ENCODE measurements at places on chromosomes 4 and X.
A peak's percentile ranks its signal among the peaks of the same experiment; 100 is the strongest.

- DNase-seq, result no peak
Measured at GRCh38 chr4:188455062-188455752, 316.0 kb downstream of the TRIML1 start.

GRCh38 chr4:38983787-38984598, 48.2 kb downstream of the TMEM156 start:
- DNase-seq, result no peak

GRCh38 chrX:15911734-15912550, 57.3 kb upstream of the AP1S2 start:
- DNase-seq, result no peak

GRCh38 chr4:22473268-22473667, 42.6 kb downstream of the ADGRA3 start:
- no peak for DNase-seq

DNA sequence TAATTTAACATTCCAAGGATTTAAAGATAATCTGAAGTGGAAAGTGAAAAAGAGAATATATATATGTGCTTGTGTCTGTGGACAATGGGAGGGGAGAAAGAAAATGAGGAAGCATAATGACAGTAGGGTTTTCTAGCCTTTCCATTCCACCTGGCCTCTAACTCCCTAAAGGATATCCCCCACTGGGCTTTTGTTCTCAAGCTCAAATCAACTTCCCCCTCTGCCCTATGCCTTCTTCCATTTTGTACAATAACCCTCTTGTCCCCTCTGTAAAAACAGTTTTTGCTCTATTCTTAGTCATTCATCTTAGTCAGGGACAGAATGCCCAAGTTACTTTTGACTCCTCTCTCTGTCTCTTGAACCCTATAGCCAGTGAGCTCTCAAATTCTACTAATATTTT, 23.6 kb downstream of the ANTXR2 start:
- DNase-seq, result no peak

GRCh38 chr4:94411296-94411695, 40.4 kb upstream of the PDLIM5 start:
- no peak for DNase-seq

- DNase-seq, result peak; percentile 87
Measured at GRCh38 chr4:112145326-112145789, at the start of gene FAM241A. Gene FAM241A, plus strand, starts transcription at chr4:112145454. Its CDS starts 127 bp downstream, at chr4:112145581.

DNA sequence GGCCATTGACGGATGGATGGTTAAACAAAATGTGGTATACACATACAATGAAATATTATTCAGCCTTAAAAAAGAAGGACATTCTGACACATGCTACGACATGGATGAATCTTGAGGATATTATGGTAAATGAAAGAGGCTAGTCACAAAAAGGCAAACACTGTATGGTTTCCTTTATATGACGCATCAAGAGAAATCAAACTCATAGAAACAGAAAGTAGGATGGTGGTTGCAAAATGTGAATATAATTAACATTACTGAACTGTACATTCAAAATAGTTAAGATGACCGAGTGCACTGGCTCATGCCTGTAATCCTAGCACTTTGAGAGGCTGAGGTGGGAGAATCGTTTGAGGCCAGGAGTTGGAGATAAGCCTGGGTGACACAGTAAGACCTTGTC, 9.5 kb upstream of the CASK start:
- DNase-seq, result no peak

DNA sequence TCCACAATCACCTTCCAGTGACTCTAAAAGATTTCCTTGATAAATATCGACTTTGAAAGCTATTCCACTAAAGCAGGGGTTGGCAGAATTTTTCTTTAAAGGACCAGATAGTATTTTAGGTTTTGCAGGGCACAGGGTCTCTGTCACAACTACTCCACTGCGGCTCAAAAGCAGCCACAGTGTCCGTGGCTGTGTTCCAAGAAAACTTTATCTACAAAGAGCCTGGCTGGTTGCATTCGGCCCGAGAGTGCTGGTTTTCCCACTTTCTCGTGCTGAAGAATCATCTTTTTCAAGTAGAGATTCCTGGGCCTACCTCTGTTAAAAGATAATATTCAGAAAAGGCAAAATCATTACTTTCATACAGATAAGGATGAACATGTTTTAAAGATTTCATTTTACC, 55.6 kb downstream of the TSPAN7 start:
- no peak for DNase-seq

DNA sequence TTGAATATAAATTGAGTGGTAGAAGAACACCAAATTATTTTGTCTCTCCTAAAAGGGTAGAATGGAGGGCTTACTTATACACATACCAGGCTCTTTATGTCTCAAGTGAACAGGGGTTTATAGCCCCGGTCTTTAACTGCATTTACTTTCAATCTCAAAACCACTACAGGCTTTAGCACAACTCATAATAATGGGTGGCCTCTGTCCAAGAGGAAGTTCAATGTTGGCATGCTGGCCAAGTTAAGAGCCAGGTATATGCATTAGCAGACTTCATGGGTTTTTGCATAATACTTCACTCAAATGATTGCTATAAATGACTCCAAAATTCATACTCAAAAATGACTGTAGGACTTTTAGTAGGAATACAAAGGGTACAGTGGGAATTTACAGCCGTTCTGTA, 118.5 kb upstream of the OTUD4 start:
- no peak for DNase-seq

DNA sequence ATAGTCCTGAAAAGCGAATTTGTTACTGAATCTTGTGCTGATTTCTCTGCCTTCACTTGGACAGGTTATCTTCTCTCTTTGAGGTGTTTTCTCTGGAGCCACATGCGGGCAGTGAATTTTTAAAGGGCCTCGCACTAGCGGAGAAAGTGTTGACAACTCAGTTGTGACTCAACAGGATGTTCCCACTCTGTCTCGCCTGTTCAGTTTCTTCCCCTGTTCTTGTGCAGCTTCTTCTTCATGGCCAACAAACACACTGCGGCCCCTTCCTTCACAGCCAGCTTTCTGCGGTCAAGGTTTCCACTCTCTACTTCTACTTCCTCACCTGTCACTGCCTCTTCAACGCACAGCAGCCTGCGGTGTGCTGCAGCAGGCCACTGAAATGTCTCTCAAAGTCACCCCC, 1.1 kb upstream of the SHROOM4 start:
- no peak for DNase-seq

DNA sequence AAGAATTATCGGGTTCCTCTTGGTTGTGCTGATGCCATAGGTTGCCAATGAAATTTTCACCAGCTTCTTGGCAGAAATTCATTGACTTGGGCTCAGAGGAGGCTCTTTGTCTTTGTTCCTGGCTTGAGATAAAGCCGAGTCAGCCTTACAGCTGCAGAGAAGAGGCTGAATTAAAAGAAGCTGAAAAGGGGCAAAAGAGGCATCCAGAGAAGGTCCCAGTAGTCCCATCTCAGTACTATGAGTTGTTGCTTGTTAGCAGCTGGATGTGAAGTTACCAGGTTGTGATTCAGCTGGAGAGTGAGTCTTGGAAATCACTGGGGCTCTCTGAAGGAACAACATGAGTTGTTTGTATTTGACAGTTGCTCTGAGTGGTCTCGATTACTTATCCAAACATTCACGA, 59.7 kb downstream of the SMAD1 start:
- no peak for DNase-seq

GRCh38 chr4:169621731-169622492, 1.5 kb downstream of the CLCN3 start:
- DNase-seq, result peak; percentile 40

DNA sequence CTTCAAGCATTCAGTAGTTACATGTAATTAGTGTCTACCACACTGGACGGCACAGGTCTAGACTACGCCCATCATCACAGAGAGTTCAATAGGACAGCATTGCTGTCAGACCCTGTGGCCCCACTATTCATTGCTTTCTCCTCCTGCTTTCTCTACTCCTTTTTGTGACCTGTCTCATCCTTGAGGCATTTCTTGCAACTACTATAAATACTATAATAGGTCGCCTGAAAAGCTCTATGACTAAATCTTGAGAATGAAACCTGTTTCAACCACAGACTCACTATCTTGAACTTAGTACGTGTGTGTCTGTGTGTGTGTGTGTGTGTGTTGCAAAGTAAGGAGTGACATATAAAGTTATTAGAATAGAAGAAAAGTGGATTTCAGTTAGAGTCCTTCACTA, 252.9 kb upstream of the KLF3 start:
- DNase-seq, result no peak

- DNase-seq, result no peak
Measured at GRCh38 chr4:174707902-174708301, 121.1 kb downstream of the GLRA3 start.

GRCh38 chr4:168755598-168756477, 254.2 kb downstream of the CBR4 start:
- no peak for DNase-seq

GRCh38 chr4:184417802-184418511, 56.4 kb downstream of the IRF2 start:
- DNase-seq, result peak; percentile 80

DNA sequence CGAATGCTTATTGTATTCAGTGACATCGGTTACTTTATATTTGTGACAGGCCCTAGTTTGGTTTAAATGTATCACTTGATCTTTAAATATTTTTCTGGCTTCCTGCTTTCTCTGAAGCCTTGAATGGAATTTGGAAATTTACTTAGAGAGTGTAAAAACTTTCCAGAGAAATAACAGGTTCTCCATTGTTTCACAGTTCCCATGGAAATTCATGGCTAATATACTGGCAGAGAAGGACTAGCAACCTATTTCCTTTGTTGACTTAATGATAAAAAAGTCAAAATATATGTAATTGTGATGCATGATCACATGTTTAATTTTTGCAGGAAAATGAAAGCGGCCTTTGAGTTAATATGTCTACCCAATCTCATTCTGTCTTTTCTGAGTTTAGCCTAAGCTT, 13.2 kb downstream of the NEIL3 start:
- DNase-seq, result no peak

- no peak for DNase-seq
Measured at GRCh38 chrX:73266766-73267165, 52.1 kb upstream of the NAP1L2 start.

DNA sequence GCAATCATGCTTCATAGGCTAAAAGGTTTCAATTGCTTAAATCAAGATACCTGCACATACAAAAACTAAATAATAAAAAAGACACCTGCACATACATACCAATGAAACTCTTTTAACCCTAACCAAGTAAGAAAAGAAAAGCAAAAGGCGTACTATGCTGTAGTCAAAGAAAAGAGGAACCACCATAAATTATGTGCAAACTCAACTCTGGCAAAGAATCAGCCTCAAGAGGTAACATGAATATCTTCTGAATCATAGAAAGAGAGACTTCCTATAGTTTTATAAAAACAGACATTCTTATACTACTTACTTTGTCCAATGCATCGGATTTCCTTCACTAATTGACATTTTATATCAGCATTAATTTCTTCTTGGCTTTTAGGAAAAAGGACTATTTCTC, 29.3 kb downstream of the MMGT1 start:
- DNase-seq, result no peak

- no peak for DNase-seq
Measured at GRCh38 chr4:164930647-164931046, 46.8 kb downstream of the TRIM61 start.

- DNase-seq, result no peak
Measured at GRCh38 chrX:49054073-49054762, 4.6 kb upstream of the CCDC120 start.

- DNase-seq, result no peak
Measured at GRCh38 chr4:75596061-75596460, 34.3 kb downstream of the CDKL2 start.

GRCh38 chrX:34275699-34276098, 143.6 kb upstream of the FAM47A start:
- DNase-seq, result no peak

- no peak for DNase-seq
Measured at GRCh38 chrX:71236836-71237235, 13.8 kb downstream of the GJB1 start.

GRCh38 chrX:10656214-10656613, 35.8 kb upstream of the MID1 start:
- DNase-seq, result no peak

DNA sequence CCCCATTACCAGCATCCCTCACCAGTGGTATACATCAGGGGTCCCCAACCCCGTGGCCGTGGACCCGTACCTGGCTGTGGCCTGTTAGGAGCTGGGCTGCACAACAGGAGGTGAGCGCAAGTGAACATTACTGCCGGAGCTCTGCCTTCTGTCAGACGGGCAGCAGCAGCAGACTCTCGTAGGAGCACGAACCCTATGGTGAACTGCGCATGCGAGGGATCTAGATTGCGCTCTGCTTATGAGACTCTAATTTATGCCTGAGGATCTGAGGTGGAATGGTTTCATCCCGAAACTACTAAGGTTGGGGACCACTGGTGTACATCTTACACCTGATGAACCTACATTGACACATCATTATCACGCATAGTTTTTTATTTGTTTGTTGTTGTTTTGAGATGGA, 52.8 kb upstream of the DHX15 start:
- DNase-seq, result no peak

- DNase-seq, result no peak
Measured at GRCh38 chrX:134948333-134949241, 42.2 kb upstream of the SMIM10 start.

DNA sequence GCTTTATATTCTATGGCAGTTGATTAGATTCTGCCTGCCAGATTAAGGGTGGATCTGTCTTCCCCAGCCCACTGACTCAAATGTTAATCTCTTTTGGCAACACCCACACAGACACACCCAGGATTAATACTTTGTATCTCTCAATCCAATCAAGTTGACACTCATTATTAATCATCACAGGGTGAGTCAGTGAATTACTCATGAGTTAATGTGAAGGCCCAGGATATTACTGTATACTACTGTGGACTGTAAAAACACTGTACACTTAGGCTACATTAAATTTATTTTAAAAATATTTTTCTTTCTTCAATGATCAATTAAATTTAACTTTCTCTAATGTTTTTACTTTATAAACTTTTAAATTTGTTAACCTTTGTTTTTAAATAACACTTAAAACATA, 87.7 kb downstream of the NAP1L3 start:
- DNase-seq, result no peak

DNA sequence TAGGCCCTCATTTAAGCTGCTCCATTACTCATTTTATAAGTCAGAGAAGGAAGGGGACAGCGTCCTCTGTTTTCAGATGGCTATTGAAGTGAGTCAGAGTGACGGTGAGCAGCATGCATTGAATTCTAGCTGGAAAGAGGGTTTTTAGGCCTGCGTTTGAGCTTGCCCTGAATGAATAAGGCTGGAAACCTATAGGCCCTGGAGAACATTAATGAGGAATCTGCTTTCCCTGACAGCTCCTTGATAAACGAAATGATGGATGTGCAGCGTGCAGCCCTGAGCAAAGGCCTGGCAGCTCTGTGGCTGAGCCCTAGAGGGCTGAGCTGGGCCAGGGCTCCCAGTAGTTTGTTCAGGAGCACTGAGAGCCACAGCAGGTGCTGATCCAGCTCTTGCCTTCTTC, 33.4 kb downstream of the TBL1X start:
- DNase-seq, result no peak

All from CD4-positive, CD25-positive, alpha-beta regulatory T cell (primary cell).